ENCODE measurements at places on chromosomes 11 and 22.

- no peak overlapping the region for H3K27ac ChIP-seq
- no peak for DNase-seq
- H3K36me3 ChIP-seq, result no peaks in the 10 kb centered on the region
- no peak overlapping the region for H3K4me3 ChIP-seq
Observed at GRCh38 chr11:107840129-107840484, 18.5 kb downstream of the SLC35F2 start.

GRCh38 chr11:8641332-8641731 is 41.1 kb downstream of the TRIM66 start:
- no peak overlapping the region for H3K4me3 ChIP-seq
- H3K27ac ChIP-seq, result no peak overlapping the region
- no peaks in the 10 kb centered on the region for H3K27me3 ChIP-seq

DNA sequence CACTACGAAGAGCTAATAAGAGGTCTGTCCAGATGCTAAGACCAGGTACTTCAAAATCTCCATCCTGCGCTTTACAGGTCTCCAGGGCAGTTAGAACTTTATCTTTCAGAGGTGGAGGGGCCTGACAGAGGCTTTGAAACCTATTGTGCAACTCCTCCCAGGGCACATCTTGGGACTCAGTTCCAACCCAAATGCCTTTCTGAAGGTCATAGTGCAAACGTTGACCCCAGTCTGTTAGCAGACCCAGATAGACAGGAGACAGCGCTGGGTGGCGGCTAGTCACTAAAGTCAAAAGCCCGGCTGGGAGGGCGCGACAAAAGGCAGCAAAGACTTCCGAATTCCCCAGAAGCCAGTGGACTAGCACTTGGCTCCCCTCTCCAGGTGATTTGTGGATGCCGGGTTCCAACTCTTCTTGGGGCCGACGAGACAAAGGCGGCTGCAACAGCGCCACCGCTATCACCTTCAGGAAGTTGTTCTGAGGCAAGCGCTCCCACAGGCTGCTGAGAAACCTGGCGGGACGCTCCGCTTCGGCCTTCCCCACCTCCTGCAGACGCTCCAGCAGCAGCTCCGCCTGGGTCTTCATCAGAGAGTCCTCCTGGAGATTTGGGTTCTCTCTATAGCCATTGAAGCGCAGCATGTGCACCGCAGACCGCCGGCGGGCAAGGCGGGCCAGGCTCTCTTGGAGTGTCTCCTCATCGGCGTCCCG is 728 bp downstream of the FANCF start:
- peaks cover 6% of the 10 kb centered on the region for H3K4me1 ChIP-seq
- peak overlapping the region; percentile 88 for H3K27ac ChIP-seq
- no peaks in the 10 kb centered on the region for H3K36me3 ChIP-seq
- H3K27me3 ChIP-seq, result no peaks in the 10 kb centered on the region

DNA sequence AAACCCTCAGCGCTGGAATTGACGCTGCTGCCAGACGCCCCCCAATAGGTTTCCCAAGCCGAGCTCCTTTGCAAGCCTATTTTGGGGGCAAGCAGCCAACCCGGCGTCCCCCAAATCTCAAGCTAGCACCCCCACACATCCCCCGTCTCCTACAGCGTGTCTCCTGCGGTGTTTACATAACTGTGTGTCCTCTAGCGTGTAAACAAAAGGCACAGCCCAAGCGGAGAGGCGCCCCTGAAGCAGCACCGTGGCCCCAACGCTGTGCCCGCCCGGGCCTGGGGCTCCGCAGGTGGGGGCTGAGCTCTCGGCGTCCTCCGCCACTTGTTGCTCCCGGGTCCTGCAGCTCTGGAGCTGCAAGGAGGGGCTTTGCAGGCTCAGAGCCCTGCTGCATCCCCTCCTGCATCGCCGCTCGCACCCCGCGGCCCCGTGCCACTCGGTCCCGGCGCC is 1.6 kb downstream of the CADM1 start:
- peaks cover 21% of the 10 kb centered on the region for H3K4me1 ChIP-seq
- H3K27me3 ChIP-seq, result peaks cover 34% of the 10 kb centered on the region
- peak overlapping the region; percentile 55 for H3K4me3 ChIP-seq
- no peaks in the 10 kb centered on the region for H3K36me3 ChIP-seq
- no peak for DNase-seq

DNA sequence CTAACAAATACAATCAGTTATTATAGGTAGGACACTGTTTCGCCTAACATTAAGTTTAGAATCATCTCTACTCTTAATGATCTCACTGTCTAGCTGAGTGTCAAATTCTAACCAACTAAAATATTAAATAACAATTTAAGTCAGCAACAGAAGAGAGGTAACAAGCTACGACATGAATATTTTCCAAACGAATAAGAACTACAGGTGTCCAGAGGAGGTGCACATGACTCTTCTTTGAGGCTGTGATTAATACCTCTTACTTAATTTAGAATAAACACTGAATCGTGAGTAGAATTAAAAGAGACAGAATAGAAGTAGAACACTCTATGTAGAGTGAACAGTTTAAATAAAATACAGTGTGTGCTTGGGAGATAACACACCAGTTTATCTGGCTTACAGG is 619.0 kb upstream of the ARHGAP42 start:
- no peaks in the 10 kb centered on the region for H3K36me3 ChIP-seq
- H3K27ac ChIP-seq, result no peak overlapping the region

DNA sequence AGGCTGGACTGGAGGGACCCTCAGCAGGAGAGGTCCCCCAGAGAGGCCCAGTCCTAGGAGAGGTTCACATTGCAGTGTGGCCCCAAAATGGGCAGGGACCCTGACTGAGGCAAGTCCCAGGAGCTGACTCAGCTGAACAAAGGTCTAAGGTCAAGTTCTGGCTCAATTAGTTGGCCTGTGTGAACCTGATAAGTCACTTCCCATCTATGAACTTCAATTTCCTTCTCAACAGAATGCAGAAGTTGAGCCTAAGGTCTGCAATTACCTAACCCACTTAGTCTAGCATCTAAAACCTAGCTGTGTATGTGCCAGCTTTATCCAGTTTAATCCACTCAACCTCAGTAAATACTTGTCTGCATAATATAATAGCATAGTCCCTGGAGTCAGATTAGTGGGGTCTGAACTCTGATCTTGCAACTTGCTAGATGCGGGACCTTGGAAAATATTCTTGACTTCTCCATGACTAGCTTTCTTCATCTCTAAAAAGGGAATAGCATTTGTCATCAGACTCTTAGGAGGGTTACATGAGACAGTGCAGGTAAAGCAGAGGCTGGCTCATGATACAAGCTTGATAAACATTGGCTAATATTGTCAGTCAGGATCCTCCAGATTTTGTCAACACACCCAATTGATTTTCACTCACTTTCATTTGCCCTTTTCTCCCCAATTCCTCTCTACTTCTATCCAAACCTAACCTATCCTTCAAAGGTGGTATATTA is 465.5 kb downstream of the INSC start:
- H3K27ac ChIP-seq, result no peak overlapping the region
- no peaks in the 10 kb centered on the region for H3K4me1 ChIP-seq
- H3K36me3 ChIP-seq, result no peaks in the 10 kb centered on the region

DNA sequence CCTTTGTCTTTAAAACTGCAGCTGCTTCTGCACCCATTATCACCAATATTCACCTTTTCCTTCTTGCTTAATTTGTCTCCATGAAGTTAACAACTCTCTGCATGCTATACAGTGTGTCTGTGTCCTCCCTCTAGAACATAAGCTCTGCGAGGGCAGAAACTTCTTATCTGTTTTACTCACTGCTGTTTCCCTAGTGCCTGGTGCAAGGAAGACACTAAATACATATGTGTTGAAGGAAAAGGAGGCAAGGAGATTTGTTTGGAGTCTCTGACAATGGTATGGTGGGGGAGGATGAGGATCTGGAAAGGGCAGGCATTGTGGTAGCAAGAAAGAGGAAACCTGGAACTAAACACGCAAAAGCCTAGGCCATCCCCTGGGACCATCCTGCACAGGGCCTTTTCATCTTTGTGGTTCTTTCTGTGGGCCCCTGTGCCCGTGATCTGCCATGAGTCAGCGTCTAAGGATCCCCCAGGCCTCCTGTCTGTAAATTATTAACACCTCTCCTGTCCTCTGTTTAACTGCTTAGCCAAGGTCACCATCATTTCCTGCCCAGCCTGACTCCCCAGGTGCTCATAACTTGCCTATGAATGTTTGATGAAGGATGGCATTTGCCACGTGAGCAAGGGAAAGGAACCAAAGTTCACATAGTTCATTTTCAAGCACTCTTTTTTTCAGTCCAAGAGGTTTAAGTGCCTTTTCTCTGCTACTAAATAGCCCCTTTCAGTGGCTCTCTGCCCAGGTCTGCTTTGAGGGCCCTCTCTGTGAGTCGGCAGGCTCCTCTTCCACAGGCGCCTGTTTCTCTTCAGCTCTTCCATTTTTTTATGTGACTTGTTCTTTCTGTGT is 131.1 kb downstream of the RASSF10 start:
- no peak overlapping the region for H3K4me3 ChIP-seq
- H3K36me3 ChIP-seq, result no peaks in the 10 kb centered on the region
- H3K27me3 ChIP-seq, result no peaks in the 10 kb centered on the region

All from effector memory CD4-positive, alpha-beta T cell (primary cell).